Heart right ventricle (tissue), 16 donors: ENCODE measurements at places on chromosomes 2 and 18. TPM values are rescaled to one million over a fixed set of nuclear protein-coding genes. Genes with fewer than 3 reads are reported as not detected.

GRCh38 chr2:226552571-226553285 lies 246.9 kb downstream of the IRS1 start:
- DNase-seq, result no peak

RNF152 gene
- polyA plus RNA-seq, result 2.7 TPM

RGPD4 gene
- polyA plus RNA-seq, result not detected

CXCR1 gene
- polyA plus RNA-seq, result not detected

GRCh38 chr2:176567361-176567760 lies 298.1 kb downstream of the MTX2 start:
- DNase-seq, result no peak

CCBE1 gene
- polyA plus RNA-seq, result 0.29 TPM

HOXD13 gene
- not detected for polyA plus RNA-seq

GRCh38 chr2:179422037-179422643 lies 157.5 kb upstream of the SESTD1 start:
- peak; percentile 54 for DNase-seq

GRCh38 chr2:127609818-127610217 lies 36.1 kb upstream of the GPR17 start:
- DNase-seq, result no peak

DNA sequence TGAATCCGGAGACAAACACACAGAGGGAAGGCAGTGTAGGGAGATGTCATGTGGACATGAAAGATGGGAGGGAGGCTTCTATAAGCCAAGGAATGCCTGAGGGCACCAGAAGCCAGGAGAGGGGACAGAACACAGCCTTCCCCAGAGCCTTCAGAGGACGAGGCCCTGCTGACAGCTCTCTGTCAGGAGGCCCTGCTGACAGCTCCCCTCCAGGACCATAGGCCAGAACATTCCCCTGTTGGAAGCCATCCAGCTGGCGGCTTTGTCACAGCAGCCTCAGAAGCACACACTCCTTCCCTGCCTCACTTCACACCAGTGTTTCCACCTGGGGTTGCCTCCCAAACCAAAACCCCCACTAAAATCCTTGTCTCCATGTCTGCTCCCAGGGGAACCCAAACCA lies 171.3 kb upstream of the ID2 start:
- DNase-seq, result peak; percentile 42

DNA sequence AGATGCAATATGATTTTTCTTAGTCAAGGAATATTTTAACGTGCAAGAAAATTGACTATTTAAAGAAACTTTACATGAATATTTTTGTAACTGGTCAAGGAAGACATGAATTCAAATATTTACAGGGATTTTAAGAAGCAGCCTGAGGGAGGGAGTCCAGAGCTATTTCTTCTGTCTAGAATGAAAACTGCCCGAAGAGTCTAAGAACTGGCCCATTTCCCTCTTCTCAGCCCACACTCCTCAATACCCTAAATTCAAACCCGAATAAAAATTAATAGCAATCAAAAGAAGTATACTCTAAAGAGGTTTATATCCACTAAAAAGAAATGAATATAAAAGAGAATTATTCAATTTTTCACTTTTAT lies 6.5 kb upstream of the NDUFV2 start:
- DNase-seq, result no peak

TLX2 gene
- polyA plus RNA-seq, result not detected

ZNF532 gene
- polyA plus RNA-seq, result 26.0 TPM

GRCh38 chr2:66869076-66869475 lies 434.2 kb downstream of the MEIS1 start:
- DNase-seq, result no peak

GRCh38 chr2:30447149-30448045 lies at the start of gene LCLAT1:
Gene LCLAT1, plus strand, starts transcription at chr2:30447246. Its CDS starts 78,345 bp downstream, at chr2:30525591.
- peak; percentile 87 for DNase-seq

DNA sequence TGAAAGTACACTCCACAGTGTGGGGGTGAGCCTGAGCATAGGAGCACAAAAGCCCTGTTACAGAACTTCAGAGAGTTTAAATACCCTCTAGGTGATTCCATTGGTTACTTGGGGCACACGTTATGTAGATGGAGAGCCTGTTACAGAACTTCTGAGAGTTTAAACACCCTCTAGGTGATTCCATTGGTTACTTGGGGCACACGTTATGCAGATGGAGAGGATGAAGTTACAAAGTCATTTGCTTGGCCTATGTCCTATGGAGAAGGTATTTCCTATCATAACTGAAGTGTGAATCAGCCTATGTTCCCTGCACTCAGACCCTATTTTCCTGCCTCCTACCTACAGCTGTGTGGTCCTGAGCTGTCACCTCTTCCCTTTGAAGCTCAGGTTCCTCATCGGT lies 3.8 kb upstream of the CAPN10 start:
- DNase-seq, result no peak

GRCh38 chr2:160257743-160258491 lies 57.8 kb upstream of the ITGB6 start:
- no peak for DNase-seq

DNA sequence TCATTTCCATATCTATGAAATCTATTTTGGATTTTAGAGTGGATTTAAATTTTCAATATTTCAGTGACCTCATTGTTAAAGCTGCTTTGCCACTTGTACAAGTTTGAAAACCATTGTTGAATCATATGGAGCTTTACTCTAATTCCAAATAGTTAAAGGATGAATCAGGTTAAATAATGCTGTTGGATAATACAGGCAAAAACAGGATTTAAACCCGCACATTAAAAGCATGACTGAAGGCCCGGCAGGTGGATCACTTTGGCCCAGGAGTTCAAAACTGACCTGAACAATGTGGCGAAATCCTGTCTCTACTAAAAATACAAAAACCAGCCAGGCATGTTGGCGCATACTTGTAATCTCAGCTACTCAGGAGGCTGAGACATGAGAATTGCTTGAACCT lies 68.3 kb downstream of the RIF1 start:
- DNase-seq, result no peak

GRCh38 chr2:16271231-16271896 lies 331.0 kb downstream of the MYCN start:
- DNase-seq, result no peak

SIX3 gene
- not detected for polyA plus RNA-seq

- DNase-seq, result no peak
Measured at GRCh38 chr2:228197504-228197903, 16.0 kb upstream of the SPHKAP start.

- DNase-seq, result no peak
Measured at GRCh38 chr2:21269382-21269781, 145.6 kb downstream of the TDRD15 start.

DNA sequence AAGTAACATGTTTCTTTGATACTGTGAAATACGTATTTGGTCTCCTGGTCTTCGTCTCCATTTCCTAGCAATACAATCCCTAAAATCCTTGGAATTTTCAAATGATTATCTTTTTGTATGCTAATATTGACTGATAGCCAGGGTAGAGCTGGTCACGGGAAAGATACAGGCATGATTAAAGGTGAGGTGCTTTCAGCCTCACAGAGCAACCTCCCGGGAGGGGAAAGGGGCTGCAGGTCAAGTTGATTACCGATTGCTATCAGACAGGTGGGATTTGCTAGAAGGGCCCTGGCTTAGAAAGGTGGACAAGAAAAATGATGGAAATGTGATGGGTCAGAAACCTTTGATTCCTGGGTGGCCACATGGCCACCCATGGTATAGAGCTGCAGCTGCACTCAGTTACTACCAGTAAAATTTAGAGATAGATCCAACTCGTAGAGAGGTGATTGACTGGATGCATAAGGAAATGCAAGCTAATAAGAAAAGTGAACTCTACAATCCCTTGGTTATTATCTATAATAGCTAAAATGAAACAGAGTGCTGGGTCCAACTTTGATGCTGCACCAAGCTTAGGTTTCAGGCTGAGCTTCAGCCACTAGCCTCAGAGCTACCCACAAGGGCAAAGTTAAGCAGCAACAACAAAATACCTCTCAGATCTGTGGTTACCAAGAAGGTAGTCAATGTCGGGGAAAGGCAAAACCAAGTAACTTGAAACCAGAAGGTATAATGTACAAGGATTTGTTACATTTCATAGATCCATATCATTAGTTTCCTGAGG lies 15.3 kb downstream of the YPEL5 start:
- no peak for DNase-seq

- no peak for DNase-seq
Measured at GRCh38 chr2:212537726-212538304, 787 bp downstream of the ERBB4 start.

GAL3ST2 gene
- polyA plus RNA-seq, result not detected

- no peak for DNase-seq
Measured at GRCh38 chr2:37585295-37585908, 86.0 kb downstream of the CDC42EP3 start.

PSTPIP2 gene
- polyA plus RNA-seq, result 3.0 TPM

MOCOS gene
- polyA plus RNA-seq, result 0.28 TPM

CDH20 gene
- polyA plus RNA-seq, result 0.07 TPM

- no peak for DNase-seq
Measured at GRCh38 chr2:66547118-66547517, 112.2 kb downstream of the MEIS1 start.

DNA sequence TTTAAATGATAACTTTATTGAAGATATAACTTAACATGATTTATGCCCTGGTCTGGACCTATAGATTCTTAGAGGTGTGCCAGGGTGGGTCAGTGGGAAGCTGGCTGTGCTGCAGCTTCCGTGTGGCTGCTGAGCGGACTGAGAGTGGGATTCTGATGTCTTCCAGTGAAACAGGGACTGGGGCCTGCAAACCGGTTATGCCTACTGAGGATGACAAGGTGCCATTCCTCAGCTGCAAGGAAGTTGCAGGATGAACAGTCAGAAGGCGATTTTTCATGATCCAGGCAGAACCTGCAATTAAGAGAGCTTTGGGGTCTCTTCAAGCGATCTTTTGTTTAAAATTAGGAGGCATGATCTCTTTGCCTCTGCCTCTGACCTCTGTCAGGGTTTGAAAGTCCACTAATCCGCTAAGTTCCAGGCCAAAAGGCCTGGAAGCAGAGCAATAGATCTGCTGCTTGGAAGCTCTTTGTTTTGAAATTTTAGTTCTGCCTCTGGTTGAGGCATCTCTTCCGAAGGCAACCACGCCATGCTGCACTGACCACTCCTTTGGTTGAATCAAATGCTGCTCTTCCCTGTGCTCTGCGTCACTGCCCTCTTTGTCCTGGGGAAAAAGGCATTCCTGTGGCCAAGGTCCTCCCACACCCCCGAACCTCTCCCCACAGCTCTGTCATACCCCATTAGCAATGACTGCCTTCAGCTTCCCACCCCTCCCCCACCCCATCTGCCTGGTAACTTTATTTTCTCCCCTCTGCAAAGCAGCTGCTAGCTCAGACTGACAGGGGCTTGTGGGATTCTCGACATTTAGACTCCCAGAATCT lies 2.0 kb downstream of the TMEM169 start:
- no peak for DNase-seq

- DNase-seq, result no peak
Measured at GRCh38 chr2:66202586-66202985, 232.3 kb upstream of the MEIS1 start.

GRCh38 chr2:159042115-159042850 lies 73.8 kb downstream of the TANC1 start:
- DNase-seq, result peak; percentile 52

RGPD3 gene
- 0.07 TPM for polyA plus RNA-seq

DNA sequence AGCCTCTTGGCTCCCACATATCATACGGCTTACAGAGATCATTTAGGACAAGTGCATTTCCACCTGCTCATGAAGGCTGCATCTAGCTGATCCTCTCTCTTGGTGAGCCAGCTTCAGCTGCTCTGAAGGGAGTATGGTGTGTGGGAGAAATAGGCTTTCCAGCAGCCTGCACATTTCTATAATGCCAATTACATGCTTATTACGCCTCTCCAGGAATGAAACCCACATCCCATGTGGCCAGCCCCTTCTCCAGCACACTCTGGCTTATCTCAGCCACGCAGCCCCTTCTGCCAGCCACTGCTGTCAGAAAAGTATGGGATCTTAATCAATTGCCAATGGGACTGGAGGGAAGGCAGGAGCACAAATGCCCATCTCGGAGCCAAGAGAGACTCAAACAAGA lies 117.5 kb downstream of the GALNT14 start:
- DNase-seq, result no peak

DNA sequence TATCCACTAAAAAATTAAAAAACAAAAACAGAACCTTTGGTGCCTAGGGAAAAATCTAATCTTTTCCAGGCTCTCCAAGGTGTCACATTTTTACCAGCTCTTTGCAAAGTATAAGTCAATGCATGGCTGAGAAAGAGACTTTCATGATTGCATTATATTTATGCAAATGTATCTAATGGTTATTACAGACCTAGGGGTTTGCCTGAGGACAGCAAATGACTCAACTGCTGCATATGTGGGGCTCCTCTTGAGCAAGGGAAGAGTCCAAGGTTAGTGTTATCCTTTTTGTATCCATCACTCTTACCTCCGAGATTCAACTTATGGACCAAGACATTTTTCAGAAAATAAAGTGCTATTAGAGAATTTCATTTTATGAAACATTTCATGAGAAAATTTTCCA lies 33.9 kb upstream of the RMP24 start:
- no peak for DNase-seq

DNA sequence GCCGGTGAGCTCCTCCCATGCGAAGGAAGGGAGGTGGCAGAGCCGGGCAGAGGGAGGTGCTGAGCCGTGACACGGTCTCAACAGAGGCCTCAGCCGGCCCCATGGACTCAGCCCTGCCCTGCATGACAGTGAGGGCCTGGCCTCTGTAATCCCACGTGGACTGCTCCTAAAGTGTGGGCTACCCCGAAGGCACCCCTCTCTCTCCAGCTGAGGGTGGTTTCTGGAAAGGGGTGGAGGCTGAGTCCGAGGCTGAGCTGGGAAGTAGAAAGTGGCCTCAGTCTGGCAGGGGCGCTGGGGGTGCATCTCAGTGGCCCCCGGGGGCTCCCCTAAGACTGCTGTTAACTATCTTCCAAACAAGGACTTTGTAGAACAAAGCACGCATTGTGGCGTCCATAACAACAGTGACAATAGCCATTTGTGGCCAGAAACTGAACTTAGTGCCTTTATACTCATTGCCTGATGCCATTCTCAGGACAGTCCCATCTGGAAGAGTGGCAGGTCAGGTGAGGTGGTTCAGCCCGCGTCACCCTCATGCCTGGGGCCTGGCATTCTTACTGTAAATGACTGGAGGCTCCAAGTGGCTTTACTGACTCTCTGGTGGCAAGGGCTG lies 192.4 kb downstream of the TWIST2 start:
- DNase-seq, result no peak

- DNase-seq, result peak; percentile 50
Measured at GRCh38 chr2:189179570-189179950, at the start of gene COL5A2. Gene COL5A2, minus strand, starts transcription at chr2:189179761. Its CDS starts 157 bp downstream, at chr2:189179604.

- no peak for DNase-seq
Measured at GRCh38 chr2:205746420-205746785, 64.1 kb downstream of the NRP2 start.

- DNase-seq, result no peak
Measured at GRCh38 chr2:8422450-8422800, 259.4 kb upstream of the ID2 start.

LINC00305 gene
- polyA plus RNA-seq, result not detected

- no peak for DNase-seq
Measured at GRCh38 chr18:44764863-44765262, 84.2 kb downstream of the SETBP1 start.

DNA sequence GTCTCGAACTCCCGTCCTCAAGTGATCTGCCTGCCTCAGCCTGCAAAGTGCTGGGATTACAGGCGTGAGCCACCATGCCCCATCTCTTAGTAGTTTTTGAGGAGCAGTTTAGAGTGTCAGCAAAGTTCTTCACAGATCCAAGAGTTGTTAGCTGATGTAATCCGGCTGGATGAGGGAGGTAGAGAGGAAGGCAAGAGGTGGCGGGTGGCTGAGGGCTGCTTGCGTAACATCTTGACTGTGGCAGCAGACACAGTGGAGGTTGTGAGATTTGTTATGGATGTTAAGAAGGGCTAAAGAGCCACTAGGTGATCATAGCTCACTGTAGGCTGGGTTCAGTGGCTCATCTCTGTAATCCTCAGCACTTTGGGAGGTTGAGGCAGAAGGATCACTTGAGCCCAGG lies 19.5 kb upstream of the FAM136A start:
- no peak for DNase-seq

- no peak for DNase-seq
Measured at GRCh38 chr2:134663451-134664450, 55.0 kb downstream of the TMEM163 start.
